Activated T-helper 17 cell treated with anti-CD3 and anti-CD28 coated beads, Interleukin-2, amount 50 U/mL, for 72 hours (primary cell): ENCODE measurements at places on chromosomes 2 and 18.

- no peak for ATAC-seq
Measured at GRCh38 chr2:79219383-79219988, 59.9 kb upstream of the REG3A start.

DNA sequence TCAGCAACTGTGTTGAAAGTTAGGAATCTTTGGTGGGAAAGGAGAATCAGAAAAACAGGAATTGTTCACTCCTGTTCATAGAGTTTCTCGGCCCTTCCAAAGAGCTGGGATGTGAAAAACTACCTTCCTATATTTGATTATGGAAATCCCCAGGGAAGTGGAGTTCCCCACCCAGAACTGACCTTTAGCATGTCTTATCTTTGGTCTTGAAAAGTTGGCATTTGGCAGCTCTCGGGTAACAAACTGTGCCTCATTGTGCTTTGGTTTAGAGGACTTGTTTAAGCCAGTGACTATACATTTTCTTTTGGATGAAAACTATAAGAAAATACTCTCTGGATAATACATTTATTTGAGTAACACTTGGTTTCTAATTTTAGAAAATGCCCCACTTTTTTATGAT lies 51.3 kb upstream of the CERS6 start:
- no peak for ATAC-seq

DNA sequence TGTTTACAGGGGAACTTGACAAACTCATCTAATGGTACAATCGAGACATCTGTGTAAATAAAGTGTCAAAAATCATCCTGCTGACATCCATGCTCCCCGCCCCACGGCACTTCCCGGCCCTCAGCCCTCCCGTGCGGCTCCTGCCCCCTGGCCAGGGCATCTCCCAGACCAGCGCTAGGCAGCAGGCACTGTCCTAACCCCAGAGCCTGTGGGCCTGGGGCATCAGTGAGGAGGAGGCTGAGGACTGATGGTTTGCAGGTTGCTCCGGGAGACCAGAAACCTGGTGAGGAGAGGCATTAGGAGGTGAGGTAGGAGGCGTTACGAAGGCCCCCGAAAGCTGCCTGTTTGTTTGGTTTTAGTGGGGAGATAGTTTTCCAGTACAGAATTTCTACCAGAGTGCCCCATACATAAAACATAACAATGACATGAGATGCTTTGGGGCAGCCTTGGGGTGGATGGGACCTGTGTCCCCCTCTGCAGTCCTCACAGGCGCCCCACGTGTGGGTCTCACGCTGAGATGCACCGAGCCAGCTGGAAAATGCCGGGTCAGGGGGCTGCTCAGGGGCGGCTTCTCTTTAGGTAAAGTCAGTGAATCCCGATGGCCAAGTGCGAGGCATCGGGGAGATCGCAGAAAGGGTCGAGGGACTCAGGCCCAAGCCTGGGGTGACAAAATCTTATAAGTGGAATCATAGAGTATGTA lies 114.2 kb downstream of the RTP5 start:
- no peak for ATAC-seq

GRCh38 chr2:184339966-184340365 lies 258.4 kb upstream of the ZNF804A start:
- ATAC-seq = no peak

DNA sequence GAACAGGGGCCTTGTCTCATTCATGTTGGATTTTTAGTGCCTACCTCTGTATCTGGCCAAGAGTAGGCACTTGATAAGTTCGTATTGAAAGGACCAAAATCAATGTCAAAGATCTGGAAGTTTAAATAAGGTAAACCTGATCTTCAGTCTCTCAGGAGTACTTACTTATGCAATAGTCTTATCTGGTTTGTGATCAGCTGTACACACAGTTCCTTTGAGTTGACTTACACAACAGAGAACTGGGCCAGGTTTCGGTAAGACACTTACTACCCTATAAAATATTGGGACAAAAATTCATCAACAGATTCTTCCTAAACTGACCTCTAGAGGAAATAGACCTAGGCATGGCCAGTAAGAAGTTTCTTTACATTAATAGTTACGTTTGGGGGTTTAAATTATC lies 113.6 kb upstream of the NXPH2 start:
- no peak for ATAC-seq

DNA sequence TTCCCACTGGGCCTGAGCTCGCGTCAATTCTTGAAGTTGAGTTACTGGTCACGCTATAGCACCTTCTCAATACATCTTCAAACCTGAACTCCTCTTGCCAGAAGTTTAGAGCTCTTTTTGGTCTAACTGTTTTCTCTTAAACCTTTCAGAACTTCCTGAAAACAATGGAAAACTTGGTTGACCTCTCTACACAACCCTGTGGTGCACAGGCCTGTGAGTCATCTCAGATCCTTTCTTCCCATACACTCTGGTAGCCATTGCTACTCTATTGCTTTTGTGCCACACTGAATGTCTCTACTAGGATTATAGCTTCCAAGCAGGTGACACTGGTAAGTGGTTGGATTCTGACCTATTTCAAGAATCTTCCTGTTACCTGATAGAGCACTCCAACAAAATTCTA lies 321.5 kb upstream of the FSIP2 start:
- no peak for ATAC-seq
